Epithelial cell of proximal tubule (primary cell): ENCODE measurements at places on chromosomes 1 and 21. TPM values are rescaled to one million over a fixed set of nuclear protein-coding genes. Genes with fewer than 3 reads are reported as not detected.
A peak's percentile ranks its signal among the peaks of the same experiment; 100 is the strongest.

DNA sequence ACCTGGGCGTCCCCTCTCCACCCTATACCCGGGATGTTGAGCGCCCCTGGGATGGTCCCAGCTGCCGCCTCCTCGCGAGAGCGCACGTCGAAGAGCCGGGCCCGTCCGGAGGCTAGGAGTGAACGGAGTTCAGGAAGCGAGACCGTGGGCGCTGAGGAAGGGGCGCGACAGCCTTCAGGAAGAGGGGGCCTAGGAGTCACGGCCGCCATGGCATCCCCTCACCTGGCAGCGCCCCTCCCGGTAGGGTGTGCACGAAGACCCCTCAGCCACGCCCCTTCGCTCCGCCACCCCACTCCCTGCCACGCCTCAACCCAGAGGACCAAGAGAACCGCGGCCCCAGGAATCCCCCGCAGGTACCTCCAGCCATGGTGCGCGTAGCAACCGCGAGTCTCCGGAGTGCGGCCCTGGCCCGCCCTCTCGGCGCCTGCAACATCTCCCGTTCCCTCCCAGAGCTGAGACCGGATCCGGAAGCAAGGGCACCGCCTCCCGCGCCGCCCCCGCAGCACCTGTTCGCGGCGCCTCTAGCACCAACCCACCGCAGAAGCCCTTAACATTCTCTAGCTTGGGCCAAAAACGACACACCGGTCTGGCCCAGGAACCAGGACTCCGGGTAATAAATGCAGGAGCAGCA, at the start of gene TSTD1:
Gene TSTD1 (minus strand): TSS at position 442 of the 631 bp plus-strand sequence. CDS start 75 bp downstream, at position 367.
- no peak for DNase-seq

GRCh38 chr1:16013220-16013907, 4.5 kb downstream of the HSPB7 start:
- no peak for DNase-seq

DNA sequence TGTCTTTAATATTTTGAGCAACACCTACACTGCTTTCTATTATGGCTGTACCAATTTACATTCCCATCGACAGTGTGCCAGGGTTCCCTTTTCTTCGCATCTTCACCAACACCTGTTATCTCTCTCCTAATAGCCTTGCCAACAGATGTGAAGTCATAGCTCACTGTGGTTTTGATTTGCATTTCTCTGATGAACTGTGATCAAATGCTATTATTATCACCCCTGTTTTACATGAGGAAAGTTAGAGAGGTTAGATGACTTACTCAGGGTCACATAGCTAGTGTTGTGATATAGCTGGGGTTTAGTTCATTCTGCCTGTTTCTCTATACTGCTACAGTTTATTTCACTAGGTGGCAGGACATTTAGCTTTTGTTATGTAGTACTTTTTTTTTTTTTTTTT, 204.1 kb downstream of the FMN2 start:
- DNase-seq: no peak

DNA sequence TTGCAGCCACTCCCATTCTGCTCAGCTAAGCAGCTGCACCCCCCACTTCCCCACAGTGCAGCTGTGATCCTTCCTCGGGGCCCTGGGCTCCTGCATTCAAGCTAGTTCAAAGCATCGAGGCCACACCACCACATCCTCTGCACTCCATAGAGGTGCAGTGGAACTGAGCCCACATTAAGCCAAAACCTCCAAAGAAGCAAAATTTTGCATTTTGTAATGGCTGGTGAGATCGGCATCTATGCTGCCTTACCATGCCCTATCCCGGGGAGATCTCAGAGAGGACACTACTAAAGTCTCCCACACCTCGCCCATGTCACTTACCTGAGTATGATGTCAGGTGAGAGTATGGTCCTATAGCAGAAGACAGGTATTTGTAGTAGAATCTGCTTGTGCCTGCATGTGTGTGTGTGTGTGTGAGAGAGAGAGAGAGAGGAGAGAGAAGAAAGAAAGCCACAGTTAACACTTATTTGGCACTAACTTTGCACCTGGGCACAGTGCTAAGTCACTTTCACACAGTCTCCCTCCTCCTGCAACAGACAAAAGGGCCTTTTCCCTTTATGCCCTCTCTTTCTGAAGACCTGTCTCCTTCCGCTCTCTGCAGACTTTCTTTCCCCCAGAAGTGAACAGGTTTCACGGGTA, 89.8 kb downstream of the KIF14 start:
- no peak for DNase-seq

DNA sequence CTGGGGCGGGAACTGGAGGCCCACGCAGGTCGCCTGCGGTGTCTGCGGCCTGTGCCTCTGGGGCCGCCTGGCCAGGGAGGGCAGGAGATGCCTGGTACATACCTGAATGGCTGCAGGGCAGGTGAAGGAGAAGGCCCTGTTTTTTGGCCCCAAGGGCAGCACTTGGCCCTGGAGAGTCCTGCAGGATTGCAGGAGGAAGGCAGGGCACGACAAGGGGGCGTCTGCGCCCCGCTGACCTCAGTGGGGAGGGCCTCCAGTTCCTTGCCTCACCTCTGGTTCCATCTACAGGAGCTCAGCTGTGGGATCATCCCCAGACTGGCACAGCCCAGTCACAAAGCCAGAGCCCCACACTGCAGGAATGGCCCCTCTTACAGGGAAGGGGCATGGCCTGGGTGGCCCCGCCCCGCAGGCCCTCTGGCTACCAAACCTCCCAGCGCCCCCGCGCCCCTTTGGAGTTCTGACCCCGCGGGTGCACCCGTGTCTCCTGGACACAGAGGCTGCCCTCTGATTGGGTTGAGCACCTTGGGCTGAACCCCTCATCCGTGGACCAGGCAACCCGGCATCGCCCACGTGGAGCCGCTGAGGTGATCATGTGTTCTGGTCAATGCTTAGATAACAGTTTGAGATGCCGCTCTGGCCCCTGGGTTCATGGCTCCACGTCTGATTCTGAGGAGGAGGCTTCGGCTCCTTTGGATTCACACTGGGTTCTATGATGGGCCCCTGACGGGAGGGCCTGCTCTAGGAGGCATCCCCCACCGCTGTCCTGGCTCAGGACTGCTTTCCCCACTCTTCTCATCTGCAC, 1.3 kb upstream of the PEX10 start:
- DNase-seq: no peak

DNA sequence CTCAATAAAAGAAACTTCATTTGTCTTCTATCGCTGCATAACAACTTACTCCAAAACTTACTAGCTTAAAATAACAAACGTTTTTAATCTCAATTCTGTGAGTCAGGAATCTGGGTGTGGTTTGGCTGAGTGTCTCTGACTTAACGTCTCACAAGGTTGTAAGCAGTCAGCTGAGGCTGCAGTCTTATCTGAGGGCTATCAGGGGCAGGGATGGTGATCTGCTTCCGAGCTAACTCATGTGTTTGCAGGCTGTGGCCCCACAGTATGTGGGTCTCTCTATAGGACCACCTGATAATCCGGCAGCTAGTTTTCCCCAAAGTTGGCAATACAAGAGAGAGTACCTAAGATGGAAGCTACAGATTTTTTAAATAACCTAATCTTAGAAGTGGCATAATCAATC, 234.2 kb upstream of the FGGY start:
- DNase-seq: no peak

- peak; percentile 37 for DNase-seq
Observed at GRCh38 chr1:169711469-169712308, at the start of gene SELL. Gene SELL, minus strand, starts transcription at chr1:169711620. Its CDS starts 122 bp downstream, at chr1:169711498.

- DNase-seq: no peak
Observed at GRCh38 chr1:107894605-107895004, 70.4 kb downstream of the VAV3 start.

- no peak for DNase-seq
Observed at GRCh38 chr1:27645071-27645415, 10.1 kb upstream of the FGR start.

DNA sequence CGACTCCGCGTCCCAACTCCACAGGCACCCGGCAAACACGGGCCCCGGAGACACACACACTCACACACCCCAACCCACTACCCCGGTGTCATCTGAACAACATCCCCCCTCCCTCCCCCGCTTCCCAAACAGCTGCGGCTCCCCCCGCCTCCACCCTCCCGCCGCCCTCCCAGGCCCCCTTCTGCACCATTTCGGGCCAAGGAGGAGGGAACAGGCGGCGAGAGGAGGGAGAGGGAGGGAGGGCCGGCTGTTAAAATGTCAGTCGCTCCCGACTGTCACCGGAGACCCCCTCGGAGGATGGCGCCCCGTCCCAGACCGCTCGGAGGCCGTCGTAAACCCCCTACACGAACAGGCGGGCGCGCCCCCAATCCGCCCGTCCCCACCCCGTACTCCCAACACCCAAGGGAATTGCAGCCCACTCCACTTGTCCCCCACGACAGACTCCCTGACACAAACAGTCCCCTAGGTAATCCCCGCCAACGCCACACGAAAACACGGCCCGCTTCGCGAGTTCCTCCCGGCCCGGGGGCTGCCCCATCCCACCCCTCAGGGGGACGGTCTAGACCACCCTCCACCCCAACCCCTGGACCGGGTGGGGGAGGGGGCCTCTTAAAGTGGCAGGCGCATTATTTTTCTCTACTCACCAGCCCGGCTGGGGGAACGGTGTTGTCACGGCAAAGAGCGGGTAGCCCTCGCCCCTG, 583 bp downstream of the MEF2D start:
- no peak for DNase-seq

GRCh38 chr1:19618428-19618827, 25.7 kb upstream of the NBL1 start:
- DNase-seq: no peak

DNA sequence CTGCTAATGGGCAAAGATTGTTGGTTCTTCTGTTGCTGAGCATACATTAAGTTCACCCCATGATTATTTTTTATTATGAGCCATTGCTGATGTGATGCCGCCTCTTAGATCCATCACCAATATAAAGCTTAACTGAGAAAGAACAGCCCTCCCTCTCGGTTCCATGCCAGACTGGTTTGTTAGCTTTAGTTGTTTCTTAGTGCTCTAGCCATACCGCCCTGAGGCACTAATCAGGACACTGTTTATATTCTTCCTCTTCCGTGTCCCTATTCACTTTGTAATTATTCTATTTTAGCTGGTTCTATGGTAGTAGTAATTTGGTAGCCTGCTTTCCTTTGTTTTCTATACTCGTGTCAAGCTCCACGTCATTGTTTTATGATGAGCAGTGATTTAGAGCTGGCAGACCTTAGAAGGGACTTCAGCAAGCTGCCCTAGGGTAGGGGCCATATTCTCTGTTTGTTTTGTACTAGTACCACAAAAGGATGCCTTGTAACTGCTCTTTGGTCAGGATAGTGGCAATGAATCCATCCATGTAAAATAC, 27.3 kb upstream of the PDPN start:
- DNase-seq: no peak

- DNase-seq: no peak
Observed at GRCh38 chr21:33299181-33299752, 25.5 kb upstream of the IFNAR1 start.

DNA sequence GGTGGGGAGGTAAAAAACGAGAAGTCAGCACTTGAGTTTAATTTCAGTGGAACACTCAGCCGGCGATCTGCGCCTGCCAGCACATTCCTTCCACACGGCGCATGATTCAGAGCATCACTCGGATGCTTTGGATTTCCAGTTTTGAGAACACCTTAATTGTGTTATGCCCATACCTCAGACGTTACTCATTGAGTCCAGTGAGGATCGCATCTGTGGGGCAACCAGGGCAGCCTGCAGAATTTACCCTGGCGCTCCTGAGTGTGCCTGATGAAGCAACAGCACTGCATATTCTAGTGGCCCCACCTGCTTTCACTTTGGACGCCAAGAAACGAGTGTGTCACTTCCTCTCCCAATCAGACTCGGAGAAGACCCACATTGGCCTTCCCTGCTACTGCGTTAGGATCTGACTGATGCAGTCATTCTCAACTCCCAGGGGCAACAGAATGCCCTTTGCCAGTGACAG, 19.9 kb downstream of the FAM89A start:
- no peak for DNase-seq

GRCh38 chr1:180611016-180611930, 20.5 kb upstream of the XPR1 start:
- DNase-seq: no peak

- no peak for DNase-seq
Observed at GRCh38 chr1:93658188-93658587, 23.4 kb downstream of the BCAR3 start.

DNA sequence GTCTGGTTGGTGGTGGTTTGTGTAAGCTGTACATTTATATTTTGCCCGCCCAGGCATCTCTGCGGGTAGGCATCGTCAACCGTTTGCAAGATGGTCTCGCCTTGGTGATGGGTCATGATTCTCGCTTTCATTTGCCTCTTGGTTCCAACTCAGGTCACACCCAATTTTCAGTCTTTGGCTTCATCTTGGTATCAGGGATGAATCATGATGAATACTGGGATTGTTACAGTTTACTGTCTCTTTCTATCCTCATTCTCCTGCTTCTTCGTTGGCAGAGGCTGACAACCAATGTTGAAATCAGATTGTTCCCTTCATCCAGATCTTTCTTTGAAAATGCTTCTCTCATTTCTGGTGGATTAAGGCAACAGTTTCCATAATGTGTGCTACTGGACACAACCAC, 129.7 kb upstream of the KAZN start:
- DNase-seq: no peak

- no peak for DNase-seq
Observed at GRCh38 chr1:5724847-5725246, 267.4 kb downstream of the NPHP4 start.

GRCh38 chr1:112929979-112930378, 26.0 kb downstream of the SLC16A1 start:
- DNase-seq: no peak

DNA sequence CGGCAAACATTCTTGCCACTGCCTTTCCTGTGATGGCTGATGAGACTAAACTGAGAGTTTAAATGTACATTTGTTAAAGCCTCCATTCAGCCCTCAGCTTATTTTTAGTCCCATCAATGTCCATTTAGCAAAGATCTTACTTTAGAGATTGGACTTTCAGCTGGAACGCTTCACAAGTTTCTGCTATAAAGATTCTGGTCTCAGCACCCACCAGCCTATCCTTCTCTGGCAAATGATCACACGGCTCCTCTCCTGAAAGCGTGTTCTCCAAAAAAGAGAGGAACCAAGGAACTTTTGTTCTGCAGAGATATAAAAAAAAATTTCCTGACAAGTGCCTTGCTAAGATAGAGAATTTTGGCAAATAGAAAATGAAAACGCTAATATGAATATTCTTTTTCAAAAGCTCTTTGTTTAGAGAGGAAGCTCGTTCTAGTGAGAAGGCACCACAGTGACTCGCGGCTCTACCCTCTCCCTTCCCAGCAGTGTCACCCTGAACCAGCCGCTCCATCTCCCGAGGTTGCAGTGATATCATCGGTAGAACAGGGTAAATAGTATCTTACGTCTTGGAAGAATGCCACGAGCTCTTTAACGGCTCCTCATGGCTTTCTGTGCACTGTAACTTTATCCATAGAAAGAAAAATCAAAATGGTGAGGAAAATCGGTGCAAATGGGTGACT, 200.2 kb downstream of the APP start:
- DNase-seq: no peak

- DNase-seq: no peak
Observed at GRCh38 chr1:156959925-156960324, 39.5 kb downstream of the LRRC71 start.

GRCh38 chr1:70195342-70195741, 10.0 kb downstream of the LRRC40 start:
- no peak for DNase-seq

Gene AADACL4
- not detected in 2 replicates for total RNA-seq

Gene ZCCHC17
- 39.2 and 54.0 TPM in 2 replicates for total RNA-seq

Gene ARHGEF19
- 7.9 and 14.3 TPM in 2 replicates for total RNA-seq

Gene TOE1
- 10.8 and 36.9 TPM in 2 replicates for total RNA-seq

Gene PLA2G2C
- not detected in 2 replicates for total RNA-seq

Gene IGSF3
- total RNA-seq: 19.6 and 21.4 TPM in 2 replicates

Gene SPATA1
- 0.23 TPM in 1 of 2 replicates, not detected in the other for total RNA-seq

Gene SNX7
- total RNA-seq: 31.8 and 54.0 TPM in 2 replicates

Gene NEGR1
- total RNA-seq: 3.1 and 8.6 TPM in 2 replicates

Gene RSRP1
- total RNA-seq: 32.4 and 52.5 TPM in 2 replicates

Gene RPTN
- not detected in 2 replicates for total RNA-seq

Gene GUCA2A
- total RNA-seq: not detected in 2 replicates
